ENCODE measurements at places on chromosomes 12 and 14.

DNA sequence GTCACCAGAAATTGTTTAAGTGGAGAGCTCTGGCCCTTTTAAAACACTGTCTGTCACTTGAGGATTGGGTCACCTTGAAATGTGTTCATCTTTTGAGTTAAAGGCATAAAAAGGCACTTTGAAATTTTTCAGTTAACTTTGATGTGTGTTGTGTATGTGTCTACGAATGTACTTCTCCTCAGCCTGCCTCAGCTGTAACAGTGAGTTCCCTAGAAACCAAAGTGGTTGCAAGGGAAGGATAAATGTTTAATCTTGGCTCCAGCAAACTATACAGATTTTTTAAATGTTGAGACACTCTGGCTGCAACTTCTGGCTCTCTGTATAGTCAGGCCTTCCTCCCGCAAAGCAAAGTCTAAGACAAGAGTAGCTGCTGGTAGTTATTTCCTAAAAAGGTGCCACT lies 8.3 kb downstream of the DERA start:
- no peak for DNase-seq

DNA sequence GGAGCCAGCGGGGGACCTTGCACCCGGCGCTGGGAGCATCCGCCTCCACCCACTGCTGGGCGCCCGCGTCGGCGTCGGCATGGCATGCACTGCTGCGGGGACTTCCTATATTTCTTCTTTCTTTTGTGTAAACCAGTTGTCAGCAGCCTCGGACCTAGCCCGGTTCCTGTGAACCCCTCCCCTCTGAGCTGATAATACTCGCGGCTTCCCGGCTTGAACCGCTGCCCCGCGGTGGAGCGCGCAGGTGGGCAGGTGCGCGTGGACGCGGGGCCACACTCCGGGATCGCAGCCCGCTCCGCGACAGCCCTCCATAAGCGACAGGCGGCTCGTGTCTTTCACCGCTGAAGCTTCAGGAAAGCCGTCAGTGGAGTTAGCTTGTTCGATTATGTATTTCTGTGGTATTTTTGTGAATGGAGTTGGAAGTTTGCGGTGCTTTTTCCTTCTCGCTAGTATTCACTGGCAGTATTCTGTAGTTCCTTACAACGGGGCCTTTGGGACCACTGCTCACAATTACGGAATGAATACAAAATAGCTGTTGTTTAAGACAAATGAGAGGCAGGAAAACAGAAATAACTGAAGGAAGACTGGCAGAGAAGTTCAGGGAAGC lies 870 bp downstream of the BMAL2 start:
- DNase-seq, result peak; percentile 30

- no peak for DNase-seq
These were observed 67.1 kb upstream of the SINHCAF start for GRCh38 chr12:31393004-31393550.

DNA sequence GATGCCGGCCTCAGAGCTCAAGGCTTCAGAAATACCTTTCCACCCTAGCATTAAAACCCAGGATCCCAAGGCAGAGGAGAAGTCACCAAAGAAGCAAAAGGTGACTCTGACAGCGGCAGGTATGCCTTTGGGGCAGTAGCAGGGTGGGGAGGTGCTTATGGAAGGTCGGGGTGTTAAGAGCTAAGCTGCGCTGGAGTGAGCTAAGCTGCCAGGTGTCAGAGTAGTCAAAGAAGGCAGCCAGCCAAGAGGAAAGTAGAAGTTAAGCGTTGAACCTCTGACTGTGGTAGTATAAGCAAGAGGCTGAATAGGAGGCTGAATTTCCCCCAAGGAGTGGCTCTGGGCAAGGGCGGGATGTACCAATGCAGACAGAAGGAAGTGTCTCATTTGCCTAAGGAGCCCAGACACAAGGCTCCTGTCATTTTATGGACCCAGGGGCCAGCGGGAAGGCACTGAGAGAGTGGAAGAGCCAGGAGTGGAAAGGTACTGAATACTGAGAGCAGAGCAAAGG lies 29.2 kb downstream of the DYRK4 start:
- DNase-seq, result no peak

GRCh38 chr12:93563807-93564538 lies 8.5 kb upstream of the SOCS2 start:
- no peak for DNase-seq
